ENCODE measurements at places on chromosomes 7 and 10. TPM values are rescaled to one million over a fixed set of nuclear protein-coding genes. Genes with fewer than 3 reads are reported as not detected.

Gene CCL24
- not detected for total RNA-seq

Gene MAGI2
- total RNA-seq: 9.8 TPM

DNA sequence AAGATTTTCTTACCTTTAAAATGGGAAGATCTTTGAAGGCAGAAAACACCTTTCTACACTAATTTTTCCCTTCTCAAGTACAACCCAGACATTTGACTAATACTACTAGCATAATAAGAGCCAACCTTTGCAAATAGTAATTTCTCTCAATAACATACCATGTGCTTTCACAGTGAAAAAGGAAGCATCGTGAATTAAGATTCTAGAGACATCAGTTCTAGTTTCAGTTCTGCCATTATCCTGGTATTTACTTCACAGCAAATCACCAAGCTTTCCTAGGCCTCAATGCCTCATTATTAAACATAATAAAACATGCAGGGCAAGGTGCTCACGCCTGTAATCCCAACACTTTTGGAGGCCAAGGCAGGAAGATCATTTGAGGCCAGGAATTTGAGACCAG lies 24.9 kb downstream of the GSAP start:
- DNase-seq: no peak

DNA sequence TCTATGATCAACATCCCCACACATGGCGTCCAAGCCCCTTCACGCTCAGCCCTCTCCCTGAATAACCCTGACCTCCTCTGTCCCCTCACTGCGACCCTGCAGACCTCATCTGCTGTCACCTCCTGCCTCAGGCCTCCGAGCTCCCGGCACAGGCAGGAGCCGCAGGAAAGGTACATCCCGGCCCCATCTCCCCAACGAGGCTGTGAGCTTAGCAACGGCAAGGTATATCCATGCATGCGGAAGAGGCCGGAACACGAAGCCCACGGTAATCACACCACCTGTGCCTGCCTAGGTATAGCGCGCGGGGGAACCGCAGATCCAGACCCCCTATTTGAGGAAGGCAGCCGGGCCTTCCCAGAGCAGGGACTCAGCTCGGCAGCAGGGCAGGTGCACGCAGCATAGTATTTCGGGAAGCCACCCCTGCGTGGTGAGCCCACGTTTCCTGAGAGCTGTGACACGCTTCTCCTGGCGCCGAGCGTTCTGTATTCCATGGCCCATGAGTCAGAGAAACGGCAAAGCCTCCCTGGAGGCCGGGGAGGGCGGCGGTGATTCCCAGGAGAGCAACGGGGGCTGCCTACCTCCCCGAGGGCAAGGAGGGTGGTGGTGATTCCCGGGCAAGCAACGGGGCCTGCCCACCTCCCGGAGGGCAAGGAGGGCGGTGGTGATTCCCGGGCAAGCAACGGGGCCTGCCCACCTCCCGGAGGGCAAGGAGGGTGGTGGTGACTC lies 50.1 kb upstream of the DNAAF5 start:
- DNase-seq: no peak

Measured in breast epithelium (tissue), 4 donors.